ENCODE measurements at places on chromosomes 13 and 19.

- peak; percentile 92 for DNase-seq
Measured at GRCh38 chr19:43624933-43625332, 5.5 kb upstream of the ZNF428 start.

- no peak for DNase-seq
Measured at GRCh38 chr19:57271280-57271679, 9.0 kb upstream of the ZNF460 start.

GRCh38 chr13:21115231-21115630, 53.8 kb upstream of the LATS2 start:
- DNase-seq: no peak

DNA sequence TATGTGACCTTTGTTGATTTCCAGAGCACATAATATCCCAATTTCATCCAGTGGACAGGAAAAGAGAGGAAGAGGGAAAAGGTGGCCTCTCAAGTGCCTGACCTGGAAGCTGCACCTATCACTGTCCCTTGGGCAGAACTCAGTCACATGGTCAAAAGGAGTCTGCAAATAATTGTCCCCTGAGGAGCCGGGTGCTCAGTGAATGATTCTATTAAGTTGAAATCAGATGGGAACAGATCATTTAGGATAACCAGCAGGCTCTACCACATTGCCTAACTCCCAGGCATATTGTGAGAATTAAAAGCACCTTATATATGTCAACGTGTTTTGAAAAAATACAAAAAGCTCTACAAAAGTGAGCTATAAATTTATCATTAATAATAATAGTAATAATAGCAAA, 6.8 kb downstream of the KL start:
- no peak for DNase-seq

DNA sequence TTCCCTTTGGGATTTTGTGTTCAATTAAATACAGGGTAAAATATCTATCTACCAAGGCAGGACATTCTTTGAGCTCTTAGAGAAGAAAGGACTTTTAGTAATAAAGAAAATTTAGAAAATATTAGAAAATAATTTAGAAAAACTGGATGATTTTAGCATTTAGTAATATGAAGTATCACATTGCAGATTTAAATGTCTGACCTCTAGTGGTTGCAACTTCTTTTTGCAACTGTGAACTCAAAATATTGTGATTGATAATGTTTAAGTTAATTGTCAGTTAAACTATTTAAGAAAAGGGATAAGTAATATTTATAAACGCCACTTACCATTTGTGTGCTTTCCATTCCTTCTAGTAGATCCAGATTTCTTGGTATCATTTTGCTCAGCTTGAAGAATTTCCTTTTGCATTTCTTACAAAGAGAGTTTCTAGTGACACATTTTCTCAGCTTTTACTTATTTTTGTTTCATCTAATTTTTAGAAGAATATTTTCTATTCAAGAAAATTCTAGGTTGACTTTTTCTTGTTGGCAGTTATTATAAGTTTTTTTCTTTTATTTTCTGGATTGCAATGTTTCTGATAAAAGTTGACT, 10.3 kb upstream of the POSTN start:
- DNase-seq: no peak

GRCh38 chr13:34881494-34881893, 60.6 kb upstream of the NBEA start:
- DNase-seq: no peak

DNA sequence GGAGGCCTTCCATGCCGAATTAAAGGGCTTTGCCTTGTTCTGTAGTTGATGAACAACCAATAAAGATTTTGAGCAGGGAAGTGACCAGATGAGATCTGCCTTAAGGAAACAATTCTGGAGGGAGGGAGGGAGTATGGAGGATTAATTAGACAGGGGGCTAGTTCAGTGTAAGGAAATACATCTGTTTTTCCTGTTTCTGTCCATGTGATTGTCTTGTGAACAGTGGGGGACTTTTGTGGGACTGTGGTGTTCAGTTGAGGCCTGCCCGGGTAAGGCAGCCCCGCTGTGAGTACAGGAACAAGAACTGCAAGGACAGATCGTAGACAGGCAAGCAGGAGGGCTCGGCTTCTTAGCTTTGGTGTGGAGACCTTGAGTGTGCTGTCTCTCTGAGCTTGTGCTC, 59.0 kb downstream of the DGKH start:
- no peak for DNase-seq

- peak; percentile 64 for DNase-seq
Measured at GRCh38 chr19:49684251-49684982, 5.0 kb upstream of the ADM5 start.

- no peak for DNase-seq
Measured at GRCh38 chr19:31519256-31519655, 170.0 kb upstream of the TSHZ3 start.

- DNase-seq: no peak
Measured at GRCh38 chr19:3599776-3600187, 6.9 kb downstream of the TBXA2R start.

- peak; percentile 59 for DNase-seq
Measured at GRCh38 chr13:50512474-50513299, 330.8 kb downstream of the DLEU7 start.

DNA sequence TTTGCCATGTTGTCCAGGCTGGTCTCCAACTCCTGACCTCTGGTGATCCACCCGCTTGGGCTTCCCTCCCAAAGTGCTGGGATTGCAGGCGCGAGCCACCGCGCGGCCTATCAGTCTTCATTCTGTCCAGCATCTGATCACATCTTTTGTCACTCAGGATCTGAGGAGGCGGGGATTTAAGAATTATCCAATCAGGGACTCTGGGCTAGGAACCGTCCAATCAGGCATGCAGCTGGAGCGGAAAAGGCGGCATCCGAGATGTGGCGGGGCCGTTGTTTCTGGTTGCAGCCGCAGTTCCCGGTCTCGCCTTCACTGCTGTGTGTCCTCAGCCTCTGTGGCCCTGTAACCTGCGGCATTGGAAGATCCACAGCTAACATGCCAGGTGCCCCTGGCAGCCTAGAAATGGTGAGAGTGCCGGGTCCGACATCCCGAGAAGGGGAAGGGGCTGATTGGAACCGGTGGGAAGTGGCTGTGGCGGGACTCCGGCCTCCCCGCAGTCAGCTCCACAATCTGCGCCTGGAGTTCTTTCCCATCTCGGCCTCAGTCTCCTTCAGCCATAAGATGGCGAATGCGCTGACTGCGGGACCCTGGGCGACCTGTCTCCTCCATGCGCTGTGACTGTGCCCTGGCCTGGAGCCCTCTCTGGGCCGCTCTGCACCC, at the start of gene ZNF729:
TSS of gene ZNF729 (plus strand) at position 291 of the 660 bp plus-strand sequence. CDS start at position 376, 85 bp downstream.
- no peak for DNase-seq

DNA sequence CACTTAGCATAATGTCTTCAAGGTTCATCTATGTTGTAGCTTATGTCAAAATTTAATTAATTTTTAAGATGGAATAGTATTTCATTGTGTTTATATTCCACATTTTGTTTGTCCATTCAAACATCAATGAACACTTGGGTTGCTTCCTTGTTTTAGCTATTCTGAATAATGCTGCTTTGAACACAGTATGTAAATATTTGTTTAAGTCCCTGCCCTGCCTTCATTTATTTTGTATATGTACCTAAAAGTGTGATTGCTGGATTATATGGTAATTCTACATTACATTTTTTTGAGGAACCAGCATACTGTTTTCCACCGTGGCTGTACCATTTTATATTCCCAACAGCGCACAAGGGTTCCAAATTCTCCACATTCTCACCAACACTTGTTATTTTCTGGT, 17.6 kb upstream of the SUCLA2 start:
- no peak for DNase-seq

- DNase-seq: no peak
Measured at GRCh38 chr13:48680756-48681392, 27.1 kb downstream of the CYSLTR2 start.

- no peak for DNase-seq
Measured at GRCh38 chr13:49183672-49184325, 36.3 kb upstream of the MLNR start.

GRCh38 chr19:17686023-17686521, 2.1 kb downstream of the UNC13A start:
- no peak for DNase-seq

- no peak for DNase-seq
Measured at GRCh38 chr19:53982611-53983010, 8.8 kb upstream of the CACNG6 start.

DNA sequence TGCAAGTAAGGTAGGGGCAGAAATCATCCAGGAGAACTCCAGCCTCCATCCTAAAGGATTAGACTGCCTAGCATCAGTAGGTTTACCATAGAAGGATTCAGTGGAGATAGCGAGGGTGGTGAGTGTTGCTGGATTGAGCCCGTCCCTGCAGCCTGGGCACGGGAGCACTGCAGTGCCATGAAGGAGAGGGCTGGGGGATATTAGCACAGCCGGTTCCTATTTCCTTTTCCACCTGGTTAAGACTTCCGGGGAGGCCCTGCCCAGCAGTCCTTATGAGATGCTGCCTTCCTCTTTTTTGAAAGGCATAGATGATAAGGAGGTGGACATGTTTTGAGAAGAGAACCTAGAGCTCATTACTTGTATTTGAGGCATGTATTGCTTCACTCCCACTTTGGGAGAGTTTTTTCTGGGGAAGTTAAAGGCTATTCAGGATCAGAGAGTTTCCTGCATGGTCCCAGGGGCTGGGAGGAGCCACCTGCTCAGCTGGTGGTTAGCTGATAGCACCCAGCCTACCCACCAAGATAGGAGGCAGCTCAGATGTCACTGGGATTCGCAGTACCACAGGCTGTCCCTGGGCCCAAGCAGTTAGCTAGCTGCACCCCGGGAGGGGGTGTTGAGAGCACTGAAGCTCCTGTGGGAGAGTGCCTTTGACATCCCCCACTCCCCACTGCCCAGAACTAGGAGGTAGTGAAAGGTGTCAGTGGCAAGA, 17.2 kb downstream of the ACTN4 start:
- DNase-seq: no peak

GRCh38 chr13:90545070-90545840, 802.2 kb upstream of the MIR17HG start:
- no peak for DNase-seq

All from GM13976 (cell line).